ENCODE measurements at places on chromosomes 2 and 18.

DNA sequence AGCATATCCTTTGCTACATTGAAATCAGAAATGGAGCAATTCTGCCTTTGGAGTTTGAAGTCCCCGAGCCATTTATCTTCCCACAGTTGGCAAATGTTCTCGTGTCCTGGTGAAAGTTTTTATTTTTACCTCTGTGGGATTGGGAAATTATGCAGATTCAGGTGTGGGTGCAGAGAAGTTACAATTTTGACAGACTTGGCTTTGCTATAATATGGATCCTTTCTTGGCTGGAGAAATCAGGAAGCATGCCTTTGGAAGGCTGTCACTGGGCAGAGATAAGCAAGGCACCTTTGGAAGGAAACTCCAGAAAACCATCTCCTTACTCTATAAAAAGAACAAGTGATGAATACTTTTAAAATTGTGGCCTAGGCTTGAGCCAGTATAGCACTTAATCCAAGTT, 278.3 kb downstream of the SETBP1 start:
- no peak for DNase-seq

- DNase-seq = no peak
Observed at GRCh38 chr2:97935719-97936161, 60.0 kb downstream of the TMEM131 start.

GRCh38 chr18:7541835-7542234, 25.3 kb upstream of the PTPRM start:
- no peak for DNase-seq

GRCh38 chr2:9852881-9853280, 9.6 kb downstream of the TAF1B start:
- no peak for DNase-seq

- DNase-seq = no peak
Observed at GRCh38 chr2:204923957-204924356, 378.7 kb downstream of the PARD3B start.

GRCh38 chr2:19021721-19022120, 336.7 kb downstream of the OSR1 start:
- no peak for DNase-seq

DNA sequence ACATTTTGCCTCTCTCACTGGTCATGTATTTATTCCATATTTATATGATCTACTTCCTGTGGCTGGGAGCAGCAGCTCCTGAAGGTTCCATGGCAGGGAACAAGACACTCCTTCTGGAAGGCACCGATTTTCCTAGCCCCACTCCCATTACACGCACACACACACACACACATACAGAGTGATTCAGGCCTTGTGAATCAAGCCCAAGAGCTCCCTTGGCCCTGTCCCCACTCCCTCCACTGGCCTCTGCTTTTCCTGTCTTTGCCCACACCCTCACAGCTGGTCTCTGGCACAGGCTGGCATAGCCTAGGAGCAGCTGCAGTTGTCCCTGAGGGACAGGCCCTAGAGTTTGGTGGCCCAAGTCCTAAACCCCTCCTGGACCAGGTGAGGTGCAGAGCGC, 201.7 kb downstream of the NAPG start:
- no peak for DNase-seq

DNA sequence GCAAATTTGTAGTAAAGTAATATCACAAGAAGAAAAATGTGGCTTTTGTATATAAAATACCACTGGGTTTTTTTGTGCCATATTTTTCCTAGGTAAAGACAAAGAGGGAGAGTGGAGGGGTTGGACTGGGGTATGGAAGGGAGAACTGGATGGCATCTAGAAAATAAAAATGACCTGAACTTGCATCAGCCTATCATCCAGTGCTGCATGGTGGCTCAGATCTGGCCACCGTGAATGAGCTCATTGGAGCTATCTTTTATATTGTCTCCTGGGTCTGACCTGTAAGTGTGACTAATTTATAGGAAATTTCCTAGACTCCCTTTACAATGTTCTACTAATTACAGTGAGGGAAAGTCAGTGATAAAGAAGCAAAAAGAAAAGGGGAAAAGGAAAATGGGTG, 369.0 kb downstream of the TMEM182 start:
- DNase-seq = no peak

DNA sequence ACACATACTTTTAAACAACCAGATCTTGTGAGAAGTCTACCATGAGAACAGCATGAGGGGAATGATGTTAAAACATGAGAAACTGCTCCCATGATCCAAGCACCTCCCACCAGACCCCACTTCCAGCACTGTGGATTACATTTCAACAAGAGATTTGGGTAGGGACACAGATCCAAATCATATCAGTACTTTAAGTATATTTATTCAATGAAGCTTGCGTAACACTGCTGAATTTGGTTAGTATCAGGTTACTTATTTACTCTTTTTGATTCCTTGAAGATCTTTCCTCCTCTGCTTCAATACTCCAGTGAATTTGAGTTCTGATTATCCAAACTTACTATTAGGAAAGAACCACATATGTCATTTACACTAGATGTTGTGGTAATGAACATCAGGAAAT, 418.6 kb downstream of the PIK3C3 start:
- no peak for DNase-seq

DNA sequence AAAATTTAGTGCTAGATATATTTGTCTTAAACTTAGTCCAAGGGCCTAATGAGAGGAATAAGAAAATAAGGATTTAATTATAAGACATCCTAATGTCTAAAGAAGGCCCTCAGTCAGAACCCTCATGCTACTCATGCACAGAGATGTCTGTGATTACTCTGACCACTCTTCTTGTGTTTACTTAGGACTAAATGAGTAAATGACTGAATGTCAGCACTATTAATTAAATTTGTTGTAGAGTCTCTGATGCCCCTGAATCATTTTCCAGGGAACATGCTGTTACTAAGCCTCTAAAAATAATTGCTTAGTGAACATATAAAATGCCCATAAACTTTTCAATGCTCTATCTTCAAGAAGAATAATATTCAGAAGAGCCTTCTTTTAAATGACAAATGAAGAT, 32.4 kb downstream of the GULP1 start:
- DNase-seq = no peak

- no peak for DNase-seq
Observed at GRCh38 chr2:98086491-98087446, at the start of gene VWA3B. Gene VWA3B (plus strand): TSS chr2:98087167. CDS start chr2:98093093, 5,926 bp downstream.

DNA sequence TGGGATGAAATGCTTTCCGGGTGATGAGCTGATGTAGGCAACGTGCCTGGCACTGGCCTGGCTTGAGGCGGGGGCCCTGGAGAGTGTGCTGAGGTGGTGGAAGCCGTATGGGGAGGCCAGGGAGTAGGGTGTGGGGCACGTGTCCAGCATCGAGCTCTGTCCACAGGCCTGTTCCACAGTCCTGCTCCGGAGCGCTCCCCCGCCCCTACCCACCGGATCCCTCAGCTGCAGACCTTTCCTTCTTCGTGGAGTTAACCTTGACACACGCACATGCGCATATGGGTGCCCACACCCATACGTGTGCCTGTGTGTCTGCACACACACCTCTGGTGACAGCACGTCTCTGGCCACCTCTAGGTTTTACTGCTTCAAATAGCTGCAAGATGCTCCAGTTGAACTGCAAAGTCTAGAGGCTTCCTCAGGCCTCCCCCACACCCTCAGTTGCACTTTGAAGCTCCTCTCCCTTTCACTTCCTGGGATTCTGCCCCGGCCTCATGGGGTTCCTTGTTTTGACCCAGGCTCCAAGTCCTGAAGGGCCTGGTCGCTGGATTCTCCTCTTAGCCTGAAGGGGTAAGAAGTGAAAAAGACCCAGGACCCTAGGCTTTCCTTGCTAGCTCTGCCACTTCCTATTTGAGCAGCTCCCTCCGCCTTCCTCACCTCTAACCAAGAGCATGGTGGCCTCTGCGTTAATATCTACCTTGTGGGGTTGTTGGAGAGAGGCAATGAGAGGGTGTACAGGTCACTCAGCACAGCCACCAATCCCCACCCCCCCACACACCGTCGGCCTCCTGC, 49.5 kb downstream of the INHBB start:
- no peak for DNase-seq

DNA sequence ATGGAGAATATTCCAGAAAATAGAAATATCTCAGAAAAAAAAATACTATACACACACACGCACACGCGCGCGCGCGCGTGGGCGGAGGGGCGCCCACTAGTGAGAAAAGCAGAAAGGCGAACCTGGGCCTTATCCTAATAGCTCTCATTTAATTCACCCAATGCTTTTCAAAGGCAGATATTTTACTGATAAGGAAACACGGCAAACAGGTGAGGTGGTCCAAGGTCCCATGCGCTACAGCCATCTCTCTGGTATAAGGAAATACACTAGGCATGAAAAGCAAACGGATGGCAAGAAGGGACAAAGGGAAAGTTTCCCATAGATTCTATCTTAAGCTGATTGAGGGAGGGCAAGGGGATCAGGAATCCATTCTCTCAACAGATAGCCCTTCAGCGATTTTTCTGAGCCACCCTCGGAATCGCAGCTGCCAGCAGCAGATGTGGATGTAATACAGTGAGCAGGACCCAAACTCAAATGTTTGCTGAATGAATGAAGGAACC, 136.7 kb downstream of the TMEM247 start:
- DNase-seq = no peak

DNA sequence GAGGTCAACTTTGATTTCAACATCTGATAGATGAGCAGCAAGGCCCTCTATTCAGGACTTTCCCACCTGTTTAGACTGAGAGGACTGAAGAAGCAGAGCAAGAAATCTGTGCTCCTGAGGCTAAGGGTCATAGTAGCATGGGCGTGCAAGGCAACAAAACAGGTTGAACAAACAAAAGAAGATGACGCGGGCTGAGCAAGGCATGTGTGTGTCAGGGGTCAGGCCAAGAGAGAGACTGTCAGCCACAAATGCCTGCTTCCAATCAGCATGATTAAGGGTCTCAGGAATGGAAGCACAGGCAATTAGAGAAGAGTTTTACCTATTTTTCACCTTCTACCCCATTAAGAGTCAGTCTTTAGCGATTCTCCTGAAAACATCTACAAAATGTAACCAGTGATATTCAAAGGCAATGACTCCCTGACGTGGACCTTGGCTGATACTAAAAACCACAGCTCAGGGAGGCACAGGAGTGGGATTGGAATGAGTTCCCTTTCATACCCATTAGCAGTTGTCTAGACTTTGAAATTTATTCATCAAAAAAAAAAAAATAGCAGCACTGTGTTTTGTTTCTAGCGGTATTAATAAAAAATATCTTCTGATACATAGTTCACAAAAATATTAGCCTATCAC, 81.9 kb downstream of the DYNAP start:
- no peak for DNase-seq

- DNase-seq = no peak
Observed at GRCh38 chr2:20008703-20009102, 3.8 kb downstream of the MATN3 start.

DNA sequence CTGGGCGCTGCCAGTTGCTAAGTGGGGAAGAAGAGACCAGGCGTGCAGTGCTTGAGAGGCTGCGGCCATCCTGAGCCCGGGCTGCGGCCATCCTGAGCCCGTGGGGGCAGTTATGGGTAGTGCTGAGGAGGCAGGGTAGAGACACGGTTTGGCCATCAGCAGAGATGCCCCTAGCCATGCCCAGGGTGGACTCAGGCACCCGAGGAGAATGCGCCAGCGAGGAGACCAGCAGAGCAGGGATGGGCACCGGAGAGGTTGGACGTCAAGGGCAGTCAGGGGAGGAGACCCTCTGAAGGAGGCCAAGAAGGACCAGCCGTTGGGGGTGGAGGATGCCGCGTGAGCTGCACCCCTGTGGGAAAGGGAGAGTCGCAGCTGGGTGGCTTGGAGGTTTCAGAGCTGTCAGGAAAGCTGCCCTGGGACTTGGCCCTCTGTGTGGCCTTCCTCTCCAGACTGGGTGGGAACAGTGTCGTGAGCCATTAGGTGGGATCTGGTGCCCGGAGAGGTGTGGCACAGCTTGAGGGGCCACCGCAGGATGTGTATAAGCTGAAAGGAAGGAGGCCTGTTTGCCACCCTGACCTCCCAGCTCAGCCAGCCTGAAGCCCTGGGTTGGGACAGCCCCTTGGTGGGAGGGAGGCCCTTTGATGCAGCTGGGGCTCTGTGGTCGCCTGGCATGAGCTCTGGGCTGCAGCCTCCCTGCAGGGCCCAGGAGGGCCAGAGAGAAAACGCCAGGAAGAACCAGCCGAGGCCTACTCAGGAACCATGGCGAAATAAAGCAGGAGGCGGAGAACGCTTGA, 56.0 kb downstream of the SH3BP4 start:
- DNase-seq = no peak

GRCh38 chr2:149330127-149331022, at the start of gene LYPD6:
Gene LYPD6 (plus strand): TSS chr2:149330587. CDS start chr2:149437709, 107,122 bp downstream.
- DNase-seq = no peak

DNA sequence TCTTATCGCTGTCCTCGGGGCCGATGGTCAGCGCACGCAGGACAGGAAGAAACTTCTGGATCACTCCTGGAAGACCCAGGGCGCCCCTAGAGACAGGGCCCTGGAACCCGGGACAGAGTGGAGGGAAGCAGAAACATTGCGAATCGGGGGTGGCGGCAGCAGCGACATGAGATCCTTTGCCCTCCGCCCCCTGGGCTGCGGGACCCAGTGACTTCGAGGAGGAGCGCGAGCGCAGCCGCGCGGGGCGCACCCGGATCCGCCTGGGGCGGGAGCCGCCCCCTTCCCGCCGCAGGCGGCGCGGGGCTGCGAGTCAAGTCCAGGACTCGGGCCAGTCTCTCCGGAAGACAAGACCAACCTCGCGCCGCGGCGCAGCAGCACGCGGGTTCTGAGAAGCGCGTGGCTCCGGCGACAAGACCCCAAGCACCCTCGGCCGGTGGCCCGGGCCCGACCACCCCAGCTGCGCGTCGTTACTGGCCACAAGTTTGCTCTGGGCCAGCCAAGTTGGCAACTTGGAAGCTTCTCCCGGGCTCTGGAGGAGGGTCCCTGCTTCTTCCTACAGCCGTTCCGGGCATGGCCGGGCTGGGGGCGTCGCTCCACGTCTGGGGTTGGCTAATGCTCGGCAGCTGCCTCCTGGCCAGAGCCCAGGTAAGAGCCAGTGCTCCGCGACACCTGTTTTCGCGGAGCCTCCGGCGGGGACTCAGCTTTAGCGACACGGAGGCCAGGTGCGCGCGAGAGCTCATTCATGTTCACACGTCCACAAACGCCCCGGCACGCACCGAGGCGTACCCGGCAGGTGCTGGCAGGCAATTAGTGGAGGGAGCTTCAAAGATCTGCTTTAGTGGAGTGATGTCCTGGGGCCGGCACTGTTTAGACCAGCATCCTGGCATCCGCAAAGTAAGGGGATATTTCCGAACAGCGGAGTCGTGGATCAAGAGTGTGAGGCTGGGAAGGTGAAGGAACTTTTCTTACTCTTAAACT, at the start of gene PTH2R:
Gene PTH2R (plus strand): TSS at position 319 of the 978 bp plus-strand sequence. CDS start 252 bp downstream, at position 571.
- no peak for DNase-seq

- DNase-seq = no peak
Observed at GRCh38 chr2:32342801-32343200, 14.0 kb upstream of the BIRC6 start.

GRCh38 chr18:56738184-56738583, 87.0 kb downstream of the WDR7 start:
- DNase-seq = no peak

All from omental fat pad (tissue), 4 donors.